ENCODE measurements at places on chromosomes 5 and 9.

DNA sequence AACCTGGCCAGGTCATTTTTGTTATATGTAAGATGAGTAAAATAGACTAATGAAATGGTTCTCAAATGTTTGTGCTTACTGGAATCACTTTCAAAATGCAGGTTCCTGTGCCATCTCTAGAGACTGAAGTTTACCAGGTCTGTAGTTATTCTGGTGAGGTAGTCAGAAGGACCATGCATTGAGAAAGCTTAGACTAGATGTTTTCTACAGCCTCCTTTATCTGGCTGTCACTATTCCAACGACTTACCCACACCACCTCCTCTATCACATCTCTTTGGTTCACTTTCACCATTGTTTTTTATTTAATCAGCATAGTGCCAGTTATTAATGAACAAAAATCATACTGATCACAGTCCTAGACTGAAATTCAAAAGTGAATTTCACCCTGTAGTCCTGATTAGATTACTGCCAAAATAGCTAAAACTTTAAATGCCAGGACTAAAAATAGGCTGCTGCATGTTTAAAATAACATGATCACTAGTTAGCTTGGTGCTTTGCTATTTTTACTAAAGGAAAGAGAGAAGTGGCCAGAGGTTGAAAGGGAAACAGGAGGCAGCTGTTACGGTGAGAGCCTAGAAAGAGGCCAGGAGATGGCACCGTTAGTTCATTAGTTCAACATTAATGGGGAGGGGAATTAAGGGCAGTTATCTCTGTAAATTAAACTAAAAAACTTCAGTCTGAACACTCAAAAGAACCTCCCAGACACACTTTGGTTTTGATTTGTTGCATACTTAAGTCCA, 13.9 kb upstream of the FNIP1 start:
- no peak for DNase-seq

- no peak for DNase-seq
Measured at GRCh38 chr5:133944263-133945185, 23.9 kb downstream of the C5orf15 start.

GRCh38 chr5:140432212-140432611, 30.6 kb downstream of the ANKHD1 start:
- no peak for DNase-seq

GRCh38 chr9:130672466-130672865, 8.1 kb downstream of the PRDM12 start:
- no peak for DNase-seq

- DNase-seq: no peak
Measured at GRCh38 chr5:141889282-141889871, 11.2 kb upstream of the PCDH1 start.

- DNase-seq: no peak
Measured at GRCh38 chr5:36172599-36172998, 20.7 kb downstream of the SKP2 start.

GRCh38 chr9:116147821-116148220, 5.8 kb upstream of the PAPPA start:
- no peak for DNase-seq

GRCh38 chr5:128498844-128499455, 39.1 kb downstream of the FBN2 start:
- DNase-seq: no peak

- no peak for DNase-seq
Measured at GRCh38 chr5:173953528-173954090, 35.4 kb upstream of the C5orf47 start.

DNA sequence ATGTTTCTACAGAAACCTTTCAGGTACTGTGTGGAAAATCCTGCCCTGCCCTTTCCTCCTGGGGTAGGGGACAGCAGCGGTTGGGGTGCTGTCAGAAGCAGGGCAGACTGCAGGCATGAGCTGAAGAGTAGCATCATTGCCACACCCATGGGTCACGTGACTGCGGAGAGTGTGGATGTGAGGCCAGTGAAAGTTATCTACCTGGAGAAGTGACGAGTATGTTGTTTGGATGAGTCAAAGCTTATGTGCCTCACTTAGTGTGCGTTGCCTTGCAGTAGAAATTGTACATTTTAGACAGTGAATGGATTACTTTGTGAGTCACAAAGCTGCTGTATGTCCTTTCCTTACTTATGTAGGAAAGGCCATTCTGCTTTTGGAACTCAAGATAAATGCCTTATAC, 21.7 kb upstream of the ACTBL2 start:
- no peak for DNase-seq

GRCh38 chr9:124410321-124410913, 4.8 kb downstream of the PSMB7 start:
- DNase-seq: no peak

DNA sequence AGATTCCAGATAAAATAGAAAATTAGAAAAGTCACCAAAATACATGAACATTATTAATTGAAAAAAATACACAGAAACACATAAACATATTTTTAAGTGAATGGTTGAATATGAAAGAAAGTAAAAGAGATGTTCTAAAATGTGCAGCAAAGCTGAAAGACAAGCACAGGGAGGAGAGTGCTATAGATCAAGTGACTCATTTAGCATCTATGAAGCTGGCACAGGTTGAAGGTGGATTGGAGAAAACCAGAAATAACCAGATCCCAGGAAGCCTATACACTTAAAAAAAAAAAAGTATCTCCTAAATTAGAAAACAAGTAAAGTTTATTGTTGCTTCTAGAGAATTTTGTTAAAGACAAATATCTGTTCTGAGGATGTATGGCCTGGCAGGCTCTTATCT, 338.9 kb downstream of the CDH12 start:
- no peak for DNase-seq

- no peak for DNase-seq
Measured at GRCh38 chr5:116577064-116577788, 2.6 kb upstream of the SEMA6A start.

- DNase-seq: no peak
Measured at GRCh38 chr5:170628028-170628427, 124.2 kb downstream of the KCNIP1 start.

DNA sequence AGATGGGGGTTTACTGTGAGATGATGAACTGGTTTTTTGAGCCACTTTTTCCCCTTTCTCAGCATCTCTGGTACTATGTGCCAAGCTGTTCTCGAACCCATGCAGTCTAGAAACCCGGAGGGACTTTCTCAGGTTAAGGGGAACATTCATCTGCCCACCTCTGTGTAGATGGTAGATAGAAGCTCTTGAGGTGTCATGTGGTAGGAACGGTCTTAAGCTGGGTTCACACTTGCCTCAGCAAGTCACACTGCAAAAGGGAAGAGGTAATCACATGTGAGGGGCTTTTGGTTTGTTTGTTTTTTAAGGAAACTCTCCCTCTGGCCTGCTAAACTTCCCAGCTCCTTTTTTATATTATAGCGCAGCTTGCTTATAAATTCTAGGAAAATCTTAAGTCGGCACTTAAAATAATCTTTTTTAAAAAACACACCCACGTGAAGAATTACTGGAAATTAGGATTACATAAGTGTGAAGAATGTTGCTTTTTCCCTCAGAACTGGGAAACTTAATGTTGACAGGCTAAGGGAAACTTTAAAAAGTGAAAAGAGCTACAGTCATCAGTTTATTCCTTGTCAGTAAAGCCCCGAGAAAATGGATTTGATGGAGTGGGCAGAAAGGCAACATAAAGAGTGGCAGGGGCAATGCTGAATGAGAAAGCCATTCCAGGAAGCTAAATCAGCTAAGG, 430.3 kb downstream of the ARHGEF28 start:
- DNase-seq: no peak

DNA sequence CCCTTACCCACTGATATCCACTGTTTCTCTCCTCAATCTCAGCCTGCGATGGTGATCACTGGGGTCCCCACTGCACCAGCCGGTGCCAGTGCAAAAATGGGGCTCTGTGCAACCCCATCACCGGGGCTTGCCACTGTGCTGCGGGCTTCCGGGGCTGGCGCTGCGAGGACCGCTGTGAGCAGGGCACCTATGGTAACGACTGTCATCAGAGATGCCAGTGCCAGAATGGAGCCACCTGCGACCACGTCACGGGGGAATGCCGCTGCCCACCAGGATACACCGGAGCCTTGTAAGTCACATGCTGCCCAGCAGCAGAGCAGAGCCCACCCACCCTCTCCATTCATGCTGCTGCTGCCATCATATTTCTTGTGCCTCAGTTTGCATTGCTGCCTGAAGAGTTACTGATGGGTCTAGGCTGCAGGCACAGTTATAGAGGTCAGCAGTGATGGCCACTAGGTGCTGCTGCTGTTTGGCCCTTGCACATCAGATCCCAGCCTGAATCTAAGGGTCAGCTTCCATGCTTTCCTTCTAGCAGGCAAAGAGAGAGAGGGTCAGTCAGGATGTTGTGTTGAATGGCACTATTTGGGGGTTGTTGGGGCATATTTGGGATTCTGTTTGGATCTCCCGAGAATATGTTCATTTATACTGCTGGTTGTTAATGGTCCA, 106.0 kb downstream of the MEGF10 start:
- no peak for DNase-seq

DNA sequence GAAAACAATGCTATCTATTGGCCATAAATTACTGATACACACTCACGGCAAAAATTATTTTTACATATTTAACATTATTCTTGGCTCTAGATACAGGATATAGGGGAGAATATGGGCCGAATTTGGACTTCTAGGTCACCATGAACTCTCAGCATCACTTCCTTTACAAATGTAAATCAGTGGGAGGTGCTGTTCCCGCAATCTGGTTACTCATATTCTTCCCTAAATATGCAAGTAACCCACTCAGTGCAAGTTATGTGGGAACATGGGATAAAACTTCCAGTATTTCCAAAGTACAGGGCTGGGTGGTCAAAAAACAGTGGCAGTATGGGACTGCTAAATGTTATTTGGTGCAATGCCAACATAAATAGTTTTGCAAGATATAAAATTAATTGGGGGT, 145.6 kb downstream of the PPP2R2B start:
- no peak for DNase-seq

GRCh38 chr5:124740991-124741583, 5.4 kb downstream of the ZNF608 start:
- no peak for DNase-seq

DNA sequence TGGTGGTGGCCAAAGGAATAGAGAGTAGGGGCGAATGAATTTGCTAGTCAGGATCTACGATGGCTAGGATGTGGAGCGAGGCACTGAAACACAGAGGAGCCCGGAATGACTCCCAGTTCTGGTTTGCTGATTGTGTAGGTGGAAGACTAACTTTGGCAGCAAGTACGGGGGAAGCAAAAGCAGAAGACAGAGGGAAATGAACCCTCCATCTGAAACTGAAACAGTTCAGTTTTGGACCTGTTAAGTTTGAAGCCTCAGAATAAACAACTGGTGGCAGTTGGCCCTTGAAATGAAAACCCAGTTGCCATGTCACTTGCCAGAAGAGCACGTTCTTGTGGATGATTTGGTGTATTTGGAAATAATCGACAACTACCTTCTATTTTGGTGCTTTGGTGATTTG, 15.4 kb upstream of the SMIM15 start:
- DNase-seq: no peak

DNA sequence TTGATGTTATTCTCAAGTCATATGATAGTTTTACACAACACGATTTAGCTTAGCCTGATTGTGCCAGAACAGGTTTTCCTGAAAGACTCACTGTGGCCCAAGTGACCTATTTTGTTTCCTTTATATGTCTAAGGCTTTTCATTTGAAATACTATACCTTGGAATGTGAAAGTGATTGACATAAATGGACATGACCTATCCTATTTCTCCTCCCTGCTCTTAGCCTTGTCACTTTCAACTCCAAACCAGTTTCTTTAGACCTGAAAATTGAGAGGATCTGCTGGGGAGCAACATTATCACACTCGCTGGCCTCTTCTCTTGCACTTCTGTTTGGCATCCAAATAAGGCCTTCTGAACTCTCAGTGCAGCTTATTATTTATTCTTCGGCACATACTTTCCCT, 496.8 kb downstream of the MAT2B start:
- DNase-seq: no peak

DNA sequence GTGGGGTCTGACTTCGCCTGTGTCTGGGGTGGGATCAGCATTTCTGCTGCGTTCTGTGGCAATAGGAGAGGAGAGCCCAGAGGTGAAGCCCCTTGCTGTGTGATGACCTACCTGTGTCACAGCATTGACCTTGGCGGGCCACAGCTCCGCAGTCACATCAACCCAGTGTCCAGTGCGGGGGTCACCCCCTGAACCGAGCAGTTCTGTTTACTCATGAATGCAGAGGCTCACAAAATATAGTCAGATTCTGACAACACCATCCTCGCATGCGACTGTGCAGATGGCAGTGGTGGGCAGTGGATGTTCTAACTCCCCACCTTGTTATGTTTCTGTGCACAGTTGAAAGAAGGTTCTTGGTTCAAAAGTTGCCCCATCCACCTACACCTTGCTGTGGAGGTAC, 100.1 kb downstream of the ADAMTS16 start:
- no peak for DNase-seq

DNA sequence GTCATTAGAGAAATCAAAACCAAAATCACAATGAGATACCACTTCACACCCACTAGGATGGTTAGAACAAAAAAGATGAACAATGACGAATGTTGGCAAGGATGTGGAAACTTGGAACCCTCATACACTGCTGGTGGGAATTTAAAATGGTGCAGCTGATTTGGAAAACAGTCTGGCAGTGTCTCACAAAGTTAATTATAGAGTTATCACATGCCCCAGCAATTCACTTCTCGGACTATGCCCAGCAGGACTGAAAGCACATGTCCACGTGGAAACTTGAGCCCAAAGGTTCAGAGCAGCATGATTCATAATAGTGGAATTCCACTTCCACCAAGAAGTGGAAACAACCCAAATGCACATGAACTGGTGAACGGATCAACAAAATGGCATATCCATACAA, 85.0 kb upstream of the HRH2 start:
- no peak for DNase-seq

DNA sequence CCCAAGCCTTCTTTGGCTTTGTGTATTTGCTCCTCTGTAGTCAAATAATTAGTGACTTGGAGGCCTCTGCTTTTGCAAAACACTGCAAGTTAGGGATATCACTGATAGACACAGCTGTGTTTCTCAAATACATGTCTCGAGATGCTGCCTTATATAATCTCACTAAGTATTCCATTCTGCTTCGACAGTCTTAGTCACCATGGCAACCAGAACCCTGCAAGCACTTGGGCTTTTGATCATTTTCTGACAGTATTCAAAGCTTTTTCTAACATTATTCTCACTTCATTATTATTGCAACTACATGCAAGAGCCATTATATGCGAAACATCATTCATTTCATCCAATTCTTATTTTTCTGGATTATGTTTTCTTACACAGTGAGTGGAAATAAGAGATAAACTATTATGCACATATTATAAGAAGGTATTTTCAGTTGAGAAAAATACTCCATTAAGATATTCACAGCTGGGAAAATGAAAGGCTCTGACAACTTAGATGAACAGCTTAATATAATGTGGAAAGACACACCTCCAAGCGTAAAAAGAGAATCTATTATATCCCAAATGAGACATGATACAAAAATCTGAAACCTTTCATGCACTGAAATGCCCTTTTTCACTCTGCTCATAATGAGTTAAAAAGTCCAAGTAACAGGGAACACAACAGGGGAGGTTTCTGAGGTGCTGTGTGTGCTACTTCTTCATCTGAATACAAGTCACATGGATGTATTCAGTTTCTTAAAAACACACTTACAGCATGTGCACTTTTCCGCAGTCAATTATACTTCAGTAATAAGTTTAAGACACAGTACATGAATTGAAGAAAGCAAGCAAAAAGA, 93.9 kb downstream of the SCAI start:
- DNase-seq: no peak
